ENCODE measurements at places on chromosomes 1 and 21.

- DNase-seq, result no peak
Measured at GRCh38 chr21:33332143-33332542, 7.4 kb downstream of the IFNAR1 start.

- DNase-seq, result no peak
Measured at GRCh38 chr1:24566236-24566867, 10.5 kb downstream of the NCMAP start.

DNA sequence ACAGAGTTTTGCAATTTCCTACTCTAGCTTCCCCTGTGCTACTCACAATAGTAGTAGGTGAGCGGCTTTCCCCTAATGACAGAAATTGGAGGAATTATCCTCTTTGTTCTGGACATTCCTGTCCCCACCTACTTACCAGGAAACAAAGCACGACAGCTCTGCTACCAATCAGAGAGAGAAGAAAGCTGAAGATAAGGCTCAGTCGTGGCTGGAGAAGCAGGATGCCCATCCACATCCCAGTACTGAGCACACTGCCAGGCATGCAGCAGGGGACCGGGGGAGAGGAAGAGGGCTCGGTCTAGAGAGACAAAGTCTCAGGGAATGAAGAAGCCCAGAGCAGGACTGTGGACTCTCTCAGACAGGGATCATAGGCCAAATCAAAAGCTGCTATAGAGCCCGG, 134.1 kb upstream of the KRTAP19-8 start:
- no peak for DNase-seq

GRCh38 chr1:14616632-14617396, 18.3 kb downstream of the KAZN start:
- DNase-seq, result no peak

DNA sequence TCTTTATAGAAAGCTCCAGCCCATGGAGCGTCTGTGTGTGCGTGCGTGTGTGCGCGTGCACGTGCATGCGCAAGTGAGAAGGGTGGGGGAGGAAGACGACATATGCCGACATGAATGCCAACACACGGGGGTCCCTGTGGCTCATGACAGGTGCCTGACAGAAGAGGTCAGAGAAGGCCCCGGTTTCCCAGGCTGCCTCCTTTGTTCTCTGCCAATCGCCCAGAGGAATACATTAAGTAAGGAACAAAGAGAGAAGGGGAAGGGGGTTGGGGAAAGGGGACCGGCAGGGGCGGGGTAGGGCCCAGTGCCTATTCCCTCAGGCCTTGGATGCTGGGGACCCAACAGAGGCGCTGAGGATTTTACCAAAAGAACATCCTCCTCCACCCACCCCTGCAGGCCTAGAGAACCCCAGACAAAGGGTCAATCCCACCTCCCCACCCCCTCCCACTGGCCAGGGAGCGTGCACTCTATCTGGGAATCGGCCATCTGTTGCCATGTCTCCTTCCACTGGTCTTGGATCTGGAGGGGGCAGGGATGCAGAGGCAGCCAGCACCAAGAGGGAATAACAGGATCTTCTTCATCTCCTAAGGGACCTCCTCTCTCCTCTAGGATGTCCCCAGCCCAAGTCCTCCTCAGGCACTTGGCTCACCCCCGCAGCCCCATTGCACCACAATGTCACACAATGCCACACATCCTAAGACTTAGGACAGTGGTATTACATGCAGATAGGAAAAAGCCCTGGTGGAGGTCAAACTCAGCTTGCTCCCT, 39.4 kb downstream of the PIK3C2B start:
- no peak for DNase-seq

DNA sequence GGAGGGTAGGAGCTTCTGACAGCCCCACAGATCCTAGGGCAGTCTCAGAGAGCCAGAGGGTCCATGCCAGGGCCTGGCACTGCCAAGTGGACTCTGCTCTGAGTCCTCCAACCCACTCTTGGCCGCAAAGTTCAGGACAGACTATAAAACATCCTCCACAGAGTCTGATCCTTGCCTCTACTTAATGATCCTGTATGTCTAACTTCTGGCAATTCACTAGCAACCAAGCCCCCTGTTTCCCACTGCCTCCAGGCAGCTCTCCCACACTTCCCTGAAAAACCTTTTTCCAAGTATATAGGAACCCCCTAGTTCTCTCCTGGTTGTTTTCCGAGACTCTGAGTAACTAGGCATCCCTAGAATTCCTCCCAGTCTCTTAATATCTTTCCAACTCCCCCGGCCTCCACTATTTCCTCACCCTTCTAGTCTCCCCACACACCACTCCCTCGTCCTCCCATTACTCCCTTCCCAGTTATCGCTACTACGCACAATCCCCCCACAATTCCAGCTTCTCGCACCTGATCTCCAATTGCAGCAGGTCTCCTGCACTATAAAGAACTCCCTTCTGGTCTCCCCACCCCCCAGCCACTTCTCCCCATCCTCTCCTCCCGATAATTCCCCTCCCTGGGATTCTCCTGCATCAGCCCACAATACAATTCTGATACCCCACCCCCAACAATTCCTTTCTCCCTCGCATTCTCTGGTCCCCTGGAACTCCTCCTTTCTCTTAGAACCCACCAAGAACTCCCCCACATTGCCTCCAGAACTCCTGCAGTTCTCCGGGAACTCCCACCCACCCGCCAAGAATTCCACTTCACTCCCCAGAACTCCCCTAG, 574 bp downstream of the IGSF9 start:
- DNase-seq, result no peak

DNA sequence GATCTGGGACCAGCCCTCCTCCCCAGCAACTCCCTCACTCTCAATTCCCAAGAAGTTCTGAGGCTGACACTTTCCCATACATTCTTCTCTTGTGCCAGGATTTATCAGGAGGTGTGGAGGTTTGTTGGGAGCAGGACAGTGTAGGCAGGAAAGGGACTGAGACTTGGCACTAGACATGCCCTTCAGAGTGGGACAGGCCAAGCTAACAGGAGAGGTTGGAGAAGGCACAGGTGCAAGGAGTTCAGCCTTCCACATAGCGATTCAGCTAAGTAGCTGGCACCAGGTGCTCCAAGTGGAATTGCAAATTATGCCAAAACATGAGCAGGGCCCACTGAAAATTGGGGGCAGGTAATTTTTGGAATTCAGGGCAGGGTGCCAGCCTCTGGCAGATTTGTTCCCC, 83.0 kb upstream of the DUSP10 start:
- DNase-seq, result no peak

- DNase-seq, result no peak
Measured at GRCh38 chr1:17250601-17251000, 1.7 kb downstream of the PADI3 start.

GRCh38 chr1:153307221-153307600, 5.5 kb downstream of the PGLYRP3 start:
- DNase-seq, result no peak

DNA sequence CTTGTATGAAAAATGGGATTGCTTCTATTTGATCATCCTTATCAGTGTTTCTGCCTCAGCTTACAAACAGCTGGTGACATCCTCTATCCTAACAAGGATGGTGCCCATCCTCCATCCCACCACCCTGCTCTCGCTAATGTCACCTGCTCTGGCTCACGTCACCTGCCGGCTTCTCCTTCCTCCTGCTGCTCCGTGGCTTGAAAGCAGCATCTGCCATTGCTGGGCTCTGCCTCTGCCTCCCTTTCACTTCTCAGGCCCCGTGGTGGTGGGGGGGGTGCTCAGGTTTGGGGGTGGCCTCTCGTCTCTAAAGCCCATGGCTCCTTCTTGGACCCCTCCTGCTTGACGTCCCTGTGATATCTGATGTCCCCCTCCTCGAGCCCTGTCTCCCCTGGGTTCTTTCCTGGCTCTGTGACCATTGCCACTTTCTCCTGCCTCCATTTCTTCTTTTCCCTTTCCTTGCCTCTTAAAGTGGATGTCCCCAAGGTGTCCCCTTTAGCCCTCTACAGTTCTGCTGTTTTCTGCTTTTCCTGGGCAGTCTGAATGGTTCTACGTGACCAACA, 135.5 kb upstream of the ERRFI1 start:
- DNase-seq, result no peak

- no peak for DNase-seq
Measured at GRCh38 chr1:248686815-248687214, 15.8 kb downstream of the OR14I1 start.

DNA sequence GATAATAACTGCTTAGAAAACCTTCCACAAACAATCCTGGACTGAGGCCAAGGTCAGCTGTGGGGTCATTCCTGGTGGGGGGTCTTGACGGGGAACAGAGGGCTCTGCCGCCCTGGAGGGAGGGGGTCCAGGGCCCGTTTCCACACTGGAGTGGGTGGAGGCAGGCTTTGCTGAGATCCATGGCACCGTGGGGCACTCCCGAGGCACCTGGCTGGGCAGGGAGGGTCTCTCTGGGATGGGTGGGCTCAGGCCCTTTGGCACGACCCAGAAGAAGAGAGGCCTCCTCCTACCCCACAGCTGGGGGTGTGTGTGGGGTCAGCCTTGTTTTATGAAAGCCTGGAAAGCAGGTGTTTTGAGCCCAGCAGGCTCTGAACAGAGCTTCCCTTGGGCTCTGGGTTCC, 5.1 kb downstream of the MMEL1 start:
- DNase-seq, result no peak

DNA sequence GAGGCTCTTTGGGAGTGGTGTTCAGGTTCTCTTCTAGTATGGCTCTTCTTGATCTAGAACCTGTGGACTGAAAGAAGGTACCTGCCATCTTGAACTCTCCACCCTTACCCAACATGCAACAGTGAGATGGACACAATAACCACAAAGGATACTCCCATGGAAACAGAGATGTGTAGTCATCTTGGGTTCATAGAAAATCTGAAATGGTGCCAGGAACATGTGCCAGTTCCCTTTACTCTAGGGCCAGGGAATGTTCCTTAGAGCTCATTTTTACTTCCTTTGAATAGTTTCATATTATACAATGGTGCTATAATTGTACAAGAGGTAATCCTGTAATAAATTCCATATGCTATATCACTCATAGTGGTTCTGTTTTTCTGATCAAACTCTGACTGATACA, 13.2 kb upstream of the SCYL3 start:
- DNase-seq, result no peak

DNA sequence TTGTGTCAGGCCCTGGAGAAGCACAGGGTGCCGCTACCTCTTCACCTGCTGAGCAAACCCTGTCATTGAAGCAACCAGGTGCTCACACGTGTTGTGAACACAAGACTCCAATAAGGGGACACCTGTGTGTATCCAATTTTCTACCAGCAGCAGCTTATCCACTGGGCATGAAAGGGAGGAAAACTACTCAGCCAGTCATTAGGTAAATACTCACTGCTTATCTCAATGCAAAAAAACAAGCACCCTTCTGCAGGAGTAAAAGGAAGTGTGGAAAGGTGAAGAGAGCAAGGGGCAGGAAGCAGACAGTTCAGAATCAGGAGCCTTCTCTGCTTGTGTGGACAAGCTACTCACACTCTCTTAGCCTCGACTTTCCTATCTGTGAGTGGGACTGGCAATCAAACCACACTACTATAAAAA, 148.9 kb downstream of the ETS2 start:
- DNase-seq, result no peak

DNA sequence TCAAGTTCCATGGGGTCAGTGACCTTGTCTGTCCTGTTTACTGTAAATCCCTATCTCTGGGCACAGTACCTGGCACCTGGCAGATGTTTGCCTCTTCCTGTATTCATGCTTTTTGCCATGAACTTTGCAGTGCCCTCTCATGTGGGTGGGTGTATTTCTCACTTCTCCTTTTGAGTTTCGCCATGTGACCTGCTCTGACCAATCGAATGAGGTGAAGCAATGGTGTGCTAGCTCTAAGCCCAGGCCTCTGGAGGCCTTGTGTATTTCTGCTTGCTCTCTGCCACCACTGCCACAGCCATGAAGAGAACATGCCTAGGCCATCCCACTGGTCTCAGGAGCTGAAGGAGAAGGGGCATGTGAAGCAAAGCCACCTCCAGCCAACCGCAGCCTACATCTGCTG, 185.5 kb upstream of the ZC3H12A start:
- peak; percentile 5 for DNase-seq

DNA sequence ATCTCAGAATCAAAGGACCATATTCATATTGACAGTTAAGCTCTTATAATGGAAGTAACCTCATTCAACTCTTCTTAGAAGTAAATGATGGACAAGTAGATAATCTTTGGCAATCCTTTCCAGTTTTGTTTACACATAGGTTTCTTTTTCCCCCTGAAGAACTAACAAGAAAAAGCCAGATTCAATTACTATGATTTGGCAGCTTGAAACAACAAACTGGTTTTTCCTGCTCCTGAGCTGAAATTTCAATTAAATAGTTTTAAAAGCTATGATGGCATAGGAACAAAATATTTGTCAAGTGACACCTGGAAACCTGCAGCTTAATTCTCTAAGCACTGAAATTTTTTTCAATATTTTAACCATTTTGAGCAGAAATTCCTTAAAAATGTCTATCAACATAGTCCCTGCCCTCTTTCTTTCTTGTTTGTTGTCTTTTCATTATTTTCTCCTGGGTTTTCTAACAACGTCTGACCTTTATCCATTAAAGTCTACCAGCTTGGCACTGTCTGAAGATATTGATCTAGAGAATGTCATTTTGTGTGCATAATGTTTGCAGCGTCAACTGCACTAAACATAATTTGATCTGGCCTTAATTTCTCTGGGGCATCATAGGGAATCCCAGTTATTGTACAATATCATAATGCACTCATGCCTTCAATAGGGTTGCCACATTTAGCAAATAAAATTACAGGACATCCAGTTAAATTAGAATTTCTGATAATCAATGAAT, 4.0 kb upstream of the SLC35A3 start:
- DNase-seq, result no peak

GRCh38 chr1:17643861-17644703, 104.6 kb downstream of the ARHGEF10L start:
- no peak for DNase-seq

- no peak for DNase-seq
Measured at GRCh38 chr1:116544588-116545358, 26.1 kb downstream of the CD58 start.

- DNase-seq, result no peak
Measured at GRCh38 chr1:223217781-223218180, 74.7 kb upstream of the TLR5 start.

All from stimulated activated CD8-positive, alpha-beta memory T cell treated with anti-CD3 and anti-CD28 coated beads, Interleukin-15, amount 100 ng/mL, for 48 hours (primary cell).